ENCODE measurements at places on chromosomes 12 and 14.

GRCh38 chr12:104220931-104221330 lies 5.4 kb downstream of the TXNRD1 start:
- no peak for DNase-seq

- no peak for DNase-seq
Observed at GRCh38 chr12:94563286-94563685, 87.1 kb downstream of the TMCC3 start.

DNA sequence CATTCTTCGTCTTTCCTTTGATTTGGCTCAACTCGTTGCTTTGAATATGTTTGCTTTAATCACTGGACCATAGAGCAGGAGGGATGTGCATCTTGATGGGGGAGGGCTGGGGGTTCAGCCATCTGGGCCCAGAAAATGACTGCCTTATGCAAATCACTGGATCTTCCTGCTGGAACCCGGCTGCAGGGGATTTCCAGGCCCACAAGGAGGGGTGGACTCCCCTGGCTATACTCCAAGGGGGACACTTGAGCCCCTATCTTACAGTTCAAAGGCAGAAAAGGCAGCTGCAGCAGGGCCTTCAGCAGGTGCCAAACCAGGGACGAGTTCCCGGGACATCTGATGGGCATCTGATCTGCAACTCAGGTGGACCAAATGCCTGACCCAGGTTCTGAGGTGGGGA lies 122.5 kb downstream of the DICER1 start:
- no peak for DNase-seq

DNA sequence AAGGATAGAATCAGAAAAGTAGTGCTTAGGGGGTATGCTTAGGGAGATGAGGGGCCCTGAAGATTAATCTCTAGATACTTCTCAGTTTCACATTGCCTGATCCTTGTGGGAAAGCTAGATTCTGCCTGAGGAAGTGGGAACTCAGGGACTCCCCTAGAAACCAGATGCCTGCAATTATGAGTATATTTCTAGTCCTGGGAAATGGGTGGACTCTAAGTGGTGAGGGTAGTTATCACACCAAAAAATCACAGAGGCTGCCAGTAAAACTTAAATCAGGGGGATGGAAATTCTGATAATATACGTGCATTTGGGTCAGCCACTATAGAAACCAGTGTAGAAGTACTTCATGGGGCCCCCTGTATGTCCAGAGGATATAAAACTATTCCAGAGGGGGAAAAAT lies 18.3 kb downstream of the HOXC4 start:
- DNase-seq = no peak

- DNase-seq = no peak
Observed at GRCh38 chr12:57539134-57539768, 7.7 kb downstream of the DCTN2 start.

DNA sequence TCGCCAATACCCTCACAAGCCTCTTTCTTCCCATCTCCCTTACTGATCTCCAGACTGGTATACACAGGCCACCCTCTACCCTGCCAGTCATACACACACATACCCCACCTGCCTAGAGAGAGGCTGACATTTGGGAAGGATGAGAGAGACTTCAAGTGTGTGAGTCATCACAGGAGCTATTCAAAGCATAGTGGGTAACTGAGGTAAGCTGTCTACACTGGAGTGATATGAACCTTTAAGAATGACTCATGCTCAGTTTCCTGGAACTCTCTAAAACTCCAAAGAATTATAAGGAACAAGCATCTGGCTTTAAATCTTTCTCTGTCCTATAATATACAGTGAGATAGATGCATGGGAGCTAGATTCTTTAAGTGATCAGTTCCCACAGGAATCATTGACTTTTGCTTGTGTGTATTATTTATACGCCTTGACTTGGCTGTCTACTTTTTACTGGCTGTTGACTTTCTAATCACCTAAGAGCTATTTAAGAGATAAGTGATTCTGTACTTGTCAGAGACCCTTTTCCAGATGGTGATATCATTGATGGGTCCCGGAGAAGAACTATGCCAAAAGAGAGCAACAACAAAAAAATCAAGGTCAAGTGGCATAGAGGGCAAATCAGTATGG lies 5.8 kb downstream of the IGF1 start:
- DNase-seq = no peak

- DNase-seq = no peak
Observed at GRCh38 chr14:56874375-56874774, 64.1 kb upstream of the OTX2 start.

All from stimulated activated CD8-positive, alpha-beta memory T cell treated with anti-CD3 and anti-CD28 coated beads, Interleukin-7, amount 100 ng/mL, for 1 hour (primary cell).